D341Med (cell line): ENCODE measurements at places on chromosomes 13 and 19.

DNA sequence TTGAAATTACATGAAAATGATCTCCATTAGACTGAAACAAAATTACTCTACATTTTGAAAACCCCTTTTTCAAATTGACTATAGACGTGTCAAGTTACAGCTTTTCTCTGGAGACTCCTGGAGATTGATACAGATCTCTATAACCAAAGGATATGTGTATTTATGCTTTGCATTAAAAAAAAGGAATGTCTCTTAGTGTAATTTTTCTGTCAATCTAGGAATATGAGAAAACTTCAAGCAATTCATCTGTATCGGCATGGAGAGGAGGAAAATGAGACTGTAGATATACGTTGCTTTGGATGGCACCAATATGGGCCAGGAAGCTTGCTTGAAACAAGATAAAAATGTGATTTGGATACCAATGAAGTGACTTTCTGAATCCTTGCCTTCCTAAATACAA lies 286.6 kb downstream of the PCDH9 start:
- DNase-seq, result no peak

GRCh38 chr13:50197705-50198104 lies 182.5 kb downstream of the KCNRG start:
- no peak for DNase-seq

GRCh38 chr19:15324791-15325519 lies 7.4 kb downstream of the BRD4 start:
- peak; percentile 80 for DNase-seq

GRCh38 chr13:41988244-41988643 lies 27.3 kb upstream of the VWA8 start:
- no peak for DNase-seq

- DNase-seq, result no peak
These were observed 12.2 kb downstream of the ABCC4 start for GRCh38 chr13:95289020-95289444.

GRCh38 chr19:33052352-33052972 lies 12.2 kb downstream of the RHPN2 start:
- DNase-seq, result no peak

- DNase-seq, result no peak
These were observed 8.2 kb downstream of the RASGRP4 start for GRCh38 chr19:38417544-38418506.

GRCh38 chr19:7541828-7542443 lies 6.4 kb downstream of the PNPLA6 start:
- DNase-seq, result no peak

- DNase-seq, result no peak
These were observed 108.2 kb downstream of the SIPA1L3 start for GRCh38 chr19:38015216-38015615.

DNA sequence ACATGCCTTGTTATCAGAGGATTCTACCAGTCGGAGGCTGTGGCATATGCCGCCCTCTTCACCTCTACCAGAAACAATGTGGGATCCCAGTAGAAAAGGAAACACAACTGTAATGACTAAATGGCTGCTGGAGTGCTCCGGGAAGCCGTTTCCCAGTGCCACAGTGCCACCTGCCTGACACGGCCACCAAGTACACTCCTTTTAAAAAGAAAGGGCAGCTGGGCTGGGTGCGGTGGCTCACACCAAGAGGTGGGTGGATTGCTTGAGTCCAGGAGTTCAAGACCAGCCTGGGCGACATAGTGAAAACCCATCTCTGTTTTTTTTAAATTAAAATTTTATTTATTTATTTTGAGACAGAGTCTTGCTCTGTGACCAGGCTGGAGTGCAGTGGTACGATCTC lies 67.3 kb downstream of the TRPM4 start:
- DNase-seq, result peak; percentile 83

DNA sequence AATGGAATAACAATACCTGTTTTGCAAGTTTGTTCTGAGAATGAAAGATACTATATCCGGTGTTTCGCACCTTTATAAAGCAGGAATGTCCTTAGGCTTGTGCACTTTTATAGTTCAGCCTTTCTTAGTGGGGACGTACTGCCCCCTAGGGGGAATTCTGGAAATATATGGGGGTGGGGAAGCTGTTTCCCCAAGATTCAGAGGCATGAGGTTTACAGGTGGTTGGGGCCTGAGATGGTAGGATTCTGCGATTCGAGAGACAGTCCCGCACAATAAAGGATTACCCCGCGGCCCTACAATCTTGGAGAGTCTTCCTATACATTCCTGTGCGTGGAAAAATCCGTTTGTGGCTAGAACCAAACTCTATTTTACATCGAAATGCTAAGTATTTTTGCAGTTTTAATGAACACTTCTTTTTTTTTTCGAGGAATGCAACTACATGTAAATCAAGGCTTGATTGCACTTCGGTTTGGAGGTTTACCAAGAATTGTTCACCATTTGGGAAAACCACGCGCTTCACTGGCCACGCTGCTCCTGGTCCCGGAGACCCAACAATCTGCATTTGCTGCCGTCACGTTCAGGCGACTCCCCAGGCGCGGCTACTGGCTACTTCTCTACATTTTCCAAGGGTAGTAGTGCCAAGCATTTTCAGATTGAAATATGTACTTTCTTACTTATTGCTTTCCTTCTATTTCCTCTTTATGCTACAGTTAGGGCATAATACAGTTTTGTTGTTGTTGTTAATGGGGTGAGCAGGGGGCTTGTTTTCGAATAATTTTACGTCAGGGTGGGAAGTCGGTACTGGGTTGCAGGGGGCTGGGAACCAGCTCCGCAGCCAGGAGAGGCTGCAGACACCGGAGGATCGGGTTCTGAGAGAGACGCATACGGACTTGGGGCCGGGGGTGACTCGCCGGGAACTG lies 830 bp downstream of the NEK5 start:
- DNase-seq, result peak; percentile 74

- no peak for DNase-seq
These were observed 250.0 kb downstream of the RGCC start for GRCh38 chr13:41707194-41707821.

DNA sequence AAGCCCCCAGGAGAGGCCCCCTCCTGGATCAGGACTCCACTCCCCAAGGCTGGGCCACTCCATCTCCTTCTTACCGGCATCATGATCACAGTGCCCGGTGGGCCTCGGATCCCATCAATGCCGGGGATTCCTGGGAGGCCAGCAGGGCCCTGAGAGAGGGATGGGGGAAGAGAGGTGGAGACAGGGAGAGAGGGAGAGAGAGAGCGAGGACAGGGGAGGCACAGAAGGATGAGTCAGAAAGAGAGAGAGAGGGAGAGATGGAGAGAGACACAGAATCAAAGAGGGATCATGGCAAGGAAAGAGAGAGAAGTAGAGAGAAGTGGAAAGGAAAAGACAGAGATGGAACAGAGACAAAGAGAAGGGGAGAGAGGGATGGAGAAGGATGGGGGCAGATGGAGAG lies 13.8 kb downstream of the COL5A3 start:
- DNase-seq, result no peak

DNA sequence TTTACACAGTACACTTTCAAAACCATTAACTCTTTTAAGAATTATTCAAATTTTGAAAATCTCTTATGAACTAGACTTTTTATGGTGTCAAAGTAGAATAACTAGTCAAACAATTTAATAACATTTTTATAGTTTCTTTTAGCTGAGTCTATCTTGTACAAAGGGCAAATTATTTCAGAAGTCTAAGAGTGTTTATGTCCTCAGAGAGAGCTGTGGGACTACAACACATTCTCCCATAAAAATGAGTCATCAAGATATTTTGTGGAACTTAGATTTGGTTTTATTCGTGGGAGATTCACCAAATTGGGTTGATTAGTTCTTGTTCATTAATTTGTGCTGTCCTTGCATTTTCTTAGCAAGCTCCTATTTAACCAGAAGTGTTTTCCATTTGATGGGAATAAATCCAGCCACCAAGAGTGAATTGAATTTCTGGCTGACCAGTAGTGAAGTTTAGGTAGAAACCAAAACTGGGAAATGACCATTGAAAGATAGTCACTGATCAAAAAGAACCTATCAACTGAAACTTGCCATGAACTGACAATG lies 291.0 kb downstream of the DLEU7 start:
- DNase-seq, result no peak

GRCh38 chr13:27228131-27228530 lies 23.2 kb upstream of the RPL21 start:
- DNase-seq, result no peak

GRCh38 chr19:1997353-1998233 lies 17.9 kb downstream of the BTBD2 start:
- no peak for DNase-seq

- no peak for DNase-seq
These were observed 18.6 kb downstream of the ITM2B start for GRCh38 chr13:48251611-48252081.

DNA sequence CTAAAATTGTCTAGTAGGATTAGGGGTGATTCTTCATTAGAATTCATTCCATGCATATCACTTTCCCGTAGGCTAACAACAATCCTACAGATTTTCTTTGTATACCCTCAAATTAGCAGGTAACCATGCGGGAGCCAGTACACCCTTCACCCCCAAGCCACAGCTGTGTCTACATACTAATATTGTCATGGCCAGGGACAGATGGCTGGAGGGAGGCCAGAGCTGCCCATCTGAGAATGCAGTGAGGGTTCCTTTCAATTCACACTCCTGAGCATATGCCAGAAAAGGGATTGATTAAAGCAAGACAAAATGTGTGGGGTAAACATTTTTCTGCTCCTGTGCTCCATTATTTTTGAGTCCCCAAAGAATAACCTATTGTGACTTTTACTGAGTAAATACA lies 68.9 kb downstream of the FREM2 start:
- DNase-seq, result no peak

DNA sequence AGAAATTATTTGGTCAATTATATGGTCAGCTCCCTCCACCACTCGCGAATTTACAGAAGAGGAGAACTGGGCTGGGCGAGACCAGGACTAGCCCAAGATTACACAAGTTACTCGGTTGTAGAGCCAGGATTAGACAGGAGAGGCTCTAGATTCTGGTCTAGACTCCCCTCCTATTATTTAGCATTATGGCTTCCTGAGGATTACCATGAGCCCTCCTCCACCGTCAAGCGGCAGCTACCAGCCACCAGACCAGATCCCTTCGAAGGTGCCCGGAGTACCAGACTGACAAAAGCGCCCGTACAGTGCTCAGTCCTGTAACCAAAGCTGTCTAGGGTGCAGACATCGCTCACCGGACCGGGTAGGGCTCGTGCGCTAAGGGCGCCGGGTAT lies 497 bp upstream of the MLNR start:
- no peak for DNase-seq

GRCh38 chr19:13718733-13719132 lies 45.6 kb upstream of the MRI1 start:
- peak; percentile 81 for DNase-seq

DNA sequence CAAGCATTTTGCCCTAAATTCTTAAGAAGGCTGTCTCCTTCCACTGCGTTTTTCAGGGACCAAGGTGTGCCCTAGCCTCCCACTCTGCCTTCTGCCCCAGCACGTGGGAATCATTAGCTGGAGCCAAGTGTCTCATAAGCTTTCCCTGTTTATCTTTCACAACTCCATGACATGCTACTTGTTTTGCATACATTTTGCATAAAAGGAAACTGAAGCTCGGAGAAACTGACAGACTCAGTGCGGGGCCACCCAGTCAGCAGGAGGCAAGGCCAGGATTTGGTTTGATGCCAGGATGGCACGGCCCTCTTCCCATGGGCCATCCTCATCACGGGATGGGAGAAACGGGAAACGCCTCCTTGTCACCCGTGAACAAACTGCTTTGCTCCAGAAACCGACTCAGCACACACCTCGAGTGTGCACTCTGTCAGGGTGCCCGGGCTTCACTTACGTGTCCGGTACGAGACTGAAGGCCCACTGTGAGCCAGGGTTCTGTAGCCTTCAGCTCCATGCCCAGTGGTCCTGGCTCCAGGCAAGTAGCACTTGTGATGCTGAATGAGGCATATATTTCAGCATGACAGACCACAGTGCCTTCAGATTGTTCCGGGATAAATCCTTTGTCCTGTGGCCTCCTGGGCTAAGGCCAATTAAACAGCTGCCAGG lies 9.6 kb downstream of the CEBPA start:
- no peak for DNase-seq

GRCh38 chr13:42487221-42487620 lies 86.7 kb upstream of the TNFSF11 start:
- DNase-seq, result no peak

GRCh38 chr19:3821156-3821555 lies 35.0 kb upstream of the MATK start:
- DNase-seq, result peak; percentile 82

DNA sequence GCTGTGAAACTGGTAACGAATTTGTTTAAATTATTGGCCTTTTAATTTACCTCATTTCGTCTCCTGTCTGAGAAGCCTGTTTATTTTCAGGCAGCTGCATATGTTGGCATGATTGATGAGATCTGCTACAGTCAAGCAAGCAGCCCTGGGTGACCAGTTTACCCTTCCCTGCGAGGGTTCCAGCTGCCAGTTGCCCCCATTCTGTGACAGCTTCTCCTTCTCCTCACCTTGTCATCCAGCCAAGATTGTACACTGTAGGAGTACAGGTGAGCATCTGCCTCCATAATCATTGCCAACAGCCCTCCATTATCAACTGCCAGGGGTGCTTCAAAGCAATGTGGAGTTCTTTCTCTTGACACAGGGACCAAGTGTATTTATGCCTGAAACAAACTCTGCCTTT lies 1979.9 kb upstream of the PRR20A start:
- no peak for DNase-seq

- DNase-seq, result no peak
These were observed 130.4 kb downstream of the DPF1 start for GRCh38 chr19:38093587-38093986.

GRCh38 chr19:1944916-1945561 lies 4.1 kb downstream of the CSNK1G2 start:
- DNase-seq, result no peak

DNA sequence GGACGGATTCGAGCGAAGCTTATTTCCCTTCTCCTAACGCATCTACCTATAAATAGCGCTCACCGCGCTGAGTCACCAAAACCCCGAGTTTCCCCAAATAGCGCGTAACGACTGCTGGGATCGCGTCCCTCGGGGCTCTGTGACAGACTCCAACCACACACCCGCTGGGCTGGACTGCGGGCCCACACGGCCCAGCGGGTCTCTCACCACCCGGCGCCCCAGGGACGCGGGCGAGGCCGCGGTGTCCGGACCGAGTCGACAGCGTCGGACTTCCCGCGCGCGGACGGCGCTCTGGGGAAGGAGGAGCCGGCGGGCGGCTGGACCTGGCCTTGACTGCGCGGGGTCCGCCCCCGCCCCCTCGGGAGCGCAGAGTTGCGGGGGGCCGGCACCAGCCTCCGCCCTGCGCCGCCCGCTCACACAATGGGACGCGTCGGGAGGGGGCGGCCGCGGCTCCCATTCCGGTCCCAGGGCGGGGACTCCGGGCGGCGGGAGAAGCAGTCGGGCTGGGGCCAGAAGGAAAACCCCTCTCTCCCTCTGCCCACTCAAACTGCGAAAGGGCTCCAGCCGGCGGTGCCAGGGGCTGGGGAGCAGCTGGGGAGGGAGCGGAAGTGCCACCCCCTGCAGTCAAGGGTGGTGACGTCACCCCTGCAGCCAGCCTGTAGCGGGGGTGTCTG lies 108.8 kb downstream of the KCNRG start:
- no peak for DNase-seq

GRCh38 chr13:114070098-114070799 lies 62.2 kb downstream of the RASA3 start:
- DNase-seq, result no peak
